ENCODE measurements at places on chromosomes 5 and 9.

DNA sequence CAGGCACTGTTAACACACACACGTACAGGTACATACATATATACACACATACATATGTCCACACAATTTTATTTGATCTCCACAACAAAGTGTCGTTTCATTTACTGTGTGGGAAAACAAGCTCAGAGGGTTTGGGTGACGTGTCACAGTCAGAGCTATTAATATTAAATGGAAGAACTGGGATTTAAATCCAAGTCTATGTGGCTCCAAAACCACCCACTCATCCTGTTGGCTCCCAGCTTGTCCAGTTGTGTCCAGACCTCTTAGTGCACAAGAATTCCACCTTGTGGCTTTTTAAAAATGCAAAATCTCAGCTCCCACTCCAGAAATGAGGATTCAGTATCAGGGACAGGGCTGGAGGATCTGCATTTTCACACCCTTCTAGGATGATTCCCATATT, 52.3 kb upstream of the PTPDC1 start:
- DNase-seq = no peak

- DNase-seq = no peak
Observed at GRCh38 chr5:89707891-89708290, 701.7 kb downstream of the CETN3 start.

- no peak for DNase-seq
Observed at GRCh38 chr5:179403426-179404147, 58.3 kb upstream of the ADAMTS2 start.

DNA sequence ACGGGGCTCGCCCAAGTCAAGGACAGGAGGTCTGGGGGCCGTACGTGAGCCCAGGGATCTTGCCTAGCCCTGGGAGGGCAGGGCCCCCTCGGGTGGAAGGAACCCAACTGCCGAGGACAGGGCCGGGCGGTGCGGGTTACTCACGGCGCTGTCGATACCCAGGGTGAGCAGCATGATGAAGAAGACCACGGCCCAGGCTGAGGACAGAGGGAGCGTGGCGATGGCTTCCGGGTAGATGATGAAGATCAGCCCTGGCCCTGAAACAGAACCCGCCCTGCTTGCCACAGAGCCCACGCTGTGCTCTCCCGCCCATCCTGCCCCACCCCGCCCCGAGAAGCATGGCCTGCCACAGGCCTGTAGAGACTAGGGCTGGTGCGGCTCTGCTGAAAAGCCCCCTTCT, 34.1 kb downstream of the SLC6A3 start:
- no peak for DNase-seq

GRCh38 chr9:12884736-12885395, 110.0 kb downstream of the LURAP1L start:
- no peak for DNase-seq

- DNase-seq = peak; percentile 40
Observed at GRCh38 chr5:133399247-133399891, 213.0 kb downstream of the FSTL4 start.

GRCh38 chr5:53211799-53212198, 102.2 kb upstream of the MOCS2 start:
- DNase-seq = no peak

GRCh38 chr5:133993185-133993936, 11.4 kb downstream of the VDAC1 start:
- no peak for DNase-seq

DNA sequence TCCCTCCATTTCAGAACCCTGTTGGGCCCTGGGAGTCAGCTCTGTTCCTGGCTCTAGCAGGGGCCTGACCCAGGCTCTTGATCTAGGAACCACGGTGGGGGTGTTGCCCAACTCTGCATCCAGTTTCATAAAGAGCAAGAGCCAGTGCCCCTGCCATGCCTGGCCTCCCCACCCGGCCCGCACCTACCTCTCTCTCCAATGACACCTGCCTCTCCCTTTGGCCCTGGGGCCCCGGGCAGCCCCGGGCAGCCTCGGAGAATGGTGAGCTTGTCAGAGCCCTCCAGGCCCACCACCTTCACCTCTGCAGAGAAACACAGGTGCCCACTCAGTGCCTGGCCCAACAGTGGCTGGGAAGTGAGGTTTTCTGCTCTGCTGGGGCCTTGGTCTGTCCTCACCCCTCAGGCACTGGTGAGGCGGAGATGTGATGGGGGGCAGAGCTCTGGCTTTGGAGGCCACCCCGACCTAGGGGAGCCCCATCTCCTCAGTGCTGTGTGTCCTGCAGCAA, 1.5 kb downstream of the FCN1 start:
- DNase-seq = peak; percentile 42

- no peak for DNase-seq
Observed at GRCh38 chr5:114223866-114224265, 138.0 kb upstream of the KCNN2 start.

DNA sequence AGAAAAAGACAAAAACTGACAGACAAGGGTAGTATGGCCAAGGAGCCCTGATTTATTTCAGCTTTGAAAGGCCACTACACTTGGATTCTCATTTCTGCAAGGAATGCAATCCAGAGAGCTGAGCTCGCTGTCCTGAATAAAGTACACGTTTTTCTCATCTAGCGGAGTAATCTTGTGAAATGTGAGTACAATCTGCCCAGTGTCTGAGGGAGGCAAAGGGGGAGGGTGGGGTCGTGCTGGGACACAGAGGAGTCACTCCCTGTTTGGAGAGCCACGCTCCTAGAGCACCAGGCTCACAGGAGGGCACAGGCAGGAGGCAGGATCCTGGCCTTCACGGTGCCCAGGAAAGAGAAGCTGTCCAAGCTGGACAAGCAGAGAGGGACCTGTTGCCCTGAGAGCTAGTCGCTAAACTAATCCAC, 51.0 kb upstream of the IFNK start:
- DNase-seq = peak; percentile 57

- DNase-seq = peak; percentile 78
Observed at GRCh38 chr5:56814361-56814962, 887 bp upstream of the MAP3K1 start.

GRCh38 chr5:133701871-133702270, 89.5 kb upstream of the FSTL4 start:
- peak; percentile 29 for DNase-seq

GRCh38 chr5:156121234-156121633, 205.7 kb upstream of the SGCD start:
- no peak for DNase-seq

DNA sequence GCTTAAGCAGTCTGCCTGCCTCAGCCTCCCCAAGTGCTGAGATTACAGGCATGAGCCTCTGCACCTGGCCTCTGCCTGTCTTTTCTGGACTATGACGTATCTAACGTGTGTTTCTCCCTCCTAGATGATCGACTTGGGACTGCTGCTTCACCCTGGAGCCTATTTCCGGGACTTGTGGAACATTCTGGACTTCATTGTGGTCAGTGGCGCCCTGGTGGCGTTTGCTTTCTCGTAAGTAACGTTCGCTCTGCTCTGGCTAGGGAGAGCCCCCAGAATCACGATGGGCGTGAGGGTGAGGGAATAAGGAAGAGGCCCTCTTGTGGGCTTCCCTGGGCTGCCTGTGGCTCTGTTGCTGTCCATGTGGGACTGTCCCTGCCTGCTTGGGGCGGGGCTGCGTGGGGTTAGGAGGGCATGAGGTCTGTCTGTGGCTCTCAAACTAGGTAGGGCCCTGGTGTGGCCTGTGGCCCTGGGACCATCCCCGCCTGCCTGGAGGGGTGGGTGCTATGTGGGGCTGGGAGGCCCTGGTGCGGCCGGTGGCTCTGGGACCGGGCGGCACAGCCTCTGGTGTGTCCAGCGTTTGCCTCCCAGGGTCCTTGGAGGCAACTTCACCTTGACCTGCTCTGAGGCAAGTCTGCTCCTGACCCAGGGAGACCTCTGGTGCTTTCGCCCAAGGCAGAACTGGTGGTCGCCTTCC, 171.7 kb downstream of the CACNA1B start:
- DNase-seq = peak; percentile 43

GRCh38 chr5:154709368-154710305, 45.5 kb upstream of the LARP1 start:
- no peak for DNase-seq

DNA sequence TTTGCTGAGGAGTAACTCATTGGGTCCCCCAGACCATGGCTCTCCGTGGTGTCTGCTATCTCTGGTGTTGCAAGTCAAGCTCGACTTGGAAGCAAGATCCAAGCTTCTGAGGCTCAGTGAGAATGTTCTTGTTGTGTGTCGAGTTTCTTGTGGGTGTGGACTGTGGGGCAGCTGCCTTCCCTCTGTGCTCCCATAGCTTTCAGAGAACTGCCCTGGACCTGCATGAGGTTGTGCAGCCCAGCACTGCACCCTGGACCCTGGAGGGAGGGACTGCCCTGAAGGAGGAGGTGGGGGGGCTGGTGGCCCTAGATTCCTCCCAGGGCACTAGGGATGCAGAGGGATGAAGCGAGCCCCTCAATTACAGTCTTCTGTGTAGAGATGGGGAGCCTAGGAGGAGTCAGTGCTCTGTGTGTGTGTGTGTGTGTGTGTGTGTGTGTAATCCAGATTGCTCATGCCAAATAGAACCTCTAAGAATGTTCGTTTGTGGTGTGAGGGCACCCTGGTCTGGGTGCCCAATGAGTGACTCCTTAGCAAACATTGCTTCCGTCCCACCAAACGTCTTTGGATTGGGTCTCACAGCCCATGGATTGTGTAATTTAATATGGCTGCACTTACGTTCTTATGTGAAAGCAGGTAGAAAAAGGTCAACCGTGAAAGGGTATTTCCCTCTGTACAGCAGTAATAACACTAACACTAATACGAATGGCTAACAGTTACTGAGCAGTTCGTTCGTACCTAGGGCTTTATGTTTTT, 143.3 kb upstream of the LMX1B start:
- DNase-seq = no peak

DNA sequence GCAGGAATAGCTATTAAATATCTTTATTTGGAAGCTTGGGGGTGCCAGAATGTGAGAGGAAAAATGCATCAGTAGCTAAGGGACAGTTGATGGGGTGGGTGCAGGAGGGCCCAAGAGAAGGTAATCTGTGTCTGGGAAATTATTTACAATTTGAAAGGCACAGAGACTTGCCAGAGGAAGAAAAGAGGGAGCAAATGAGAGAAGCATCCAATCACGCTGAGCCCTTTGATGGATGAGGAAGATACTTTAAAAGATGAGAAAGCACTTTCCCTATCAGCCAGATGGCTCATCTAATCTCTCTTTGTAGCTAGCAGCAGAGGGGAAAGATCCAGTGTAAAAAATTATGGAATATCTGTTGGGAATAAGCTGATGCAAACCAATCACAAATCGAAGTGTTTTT, 57.0 kb upstream of the ABCA1 start:
- no peak for DNase-seq

DNA sequence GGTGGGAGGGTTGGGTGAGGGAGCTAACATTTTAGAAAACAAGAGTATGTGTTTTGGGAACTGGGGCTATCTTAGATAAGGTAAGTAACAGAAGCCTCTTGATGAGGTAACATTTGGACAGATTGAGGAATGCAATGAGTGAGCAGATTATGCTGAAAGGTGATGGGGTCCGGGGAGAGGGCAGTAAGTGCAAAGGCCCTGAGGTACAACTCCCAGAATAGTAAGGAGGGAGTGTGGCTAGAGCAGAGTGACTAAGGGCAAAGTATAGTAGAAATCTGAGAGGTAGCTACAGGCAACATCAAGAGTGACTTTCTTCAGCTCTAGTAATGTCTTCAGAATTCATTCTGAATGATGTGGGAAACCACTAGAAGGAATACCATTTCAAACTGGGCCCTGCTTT, 38.9 kb upstream of the FBXL17 start:
- no peak for DNase-seq

DNA sequence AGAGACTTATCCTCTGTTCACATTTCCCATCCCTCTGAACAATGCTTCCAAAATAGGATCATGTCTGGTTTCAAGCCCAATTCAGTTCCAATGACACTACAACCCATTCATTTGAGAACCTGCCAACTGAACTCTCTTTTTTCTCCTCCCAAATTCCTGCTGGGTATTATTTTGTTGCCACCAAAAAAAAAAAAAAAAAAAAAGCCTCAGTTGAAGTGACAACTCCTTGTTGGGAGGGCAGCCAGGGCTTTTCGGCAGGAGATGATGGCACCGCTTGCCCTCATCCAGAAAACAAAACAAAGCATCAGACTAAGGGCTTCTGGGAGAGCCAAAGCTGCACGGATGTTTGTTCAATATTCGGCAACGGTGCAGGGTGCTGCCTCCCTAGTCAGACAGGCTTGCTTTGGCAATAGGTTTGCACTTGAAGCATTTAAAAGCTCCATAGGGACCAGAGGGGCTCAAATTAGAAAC, 30.6 kb upstream of the TRIM32 start:
- DNase-seq = no peak

- peak; percentile 60 for DNase-seq
Observed at GRCh38 chr5:159833088-159833487, 83.2 kb upstream of the ADRA1B start.

DNA sequence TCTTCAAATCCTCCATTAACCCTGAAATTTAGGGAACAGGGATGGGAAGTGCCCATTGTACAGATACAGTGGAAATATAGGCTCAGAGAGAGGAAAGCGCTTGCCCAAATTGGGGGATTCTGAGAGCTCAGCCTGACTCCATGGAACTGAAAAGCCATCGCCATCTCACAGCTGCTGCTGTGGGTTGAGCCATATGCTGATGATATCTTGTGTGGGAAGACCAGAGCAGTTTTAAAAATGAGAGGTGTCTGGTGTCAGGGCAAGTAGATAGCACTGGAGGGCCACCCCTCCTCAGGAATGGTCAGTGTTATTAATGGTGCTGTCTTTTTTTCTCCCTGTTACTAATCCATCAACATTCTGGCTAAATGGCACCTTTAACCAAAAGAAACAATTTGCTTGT, 50.9 kb upstream of the C5orf58 start:
- peak; percentile 52 for DNase-seq

DNA sequence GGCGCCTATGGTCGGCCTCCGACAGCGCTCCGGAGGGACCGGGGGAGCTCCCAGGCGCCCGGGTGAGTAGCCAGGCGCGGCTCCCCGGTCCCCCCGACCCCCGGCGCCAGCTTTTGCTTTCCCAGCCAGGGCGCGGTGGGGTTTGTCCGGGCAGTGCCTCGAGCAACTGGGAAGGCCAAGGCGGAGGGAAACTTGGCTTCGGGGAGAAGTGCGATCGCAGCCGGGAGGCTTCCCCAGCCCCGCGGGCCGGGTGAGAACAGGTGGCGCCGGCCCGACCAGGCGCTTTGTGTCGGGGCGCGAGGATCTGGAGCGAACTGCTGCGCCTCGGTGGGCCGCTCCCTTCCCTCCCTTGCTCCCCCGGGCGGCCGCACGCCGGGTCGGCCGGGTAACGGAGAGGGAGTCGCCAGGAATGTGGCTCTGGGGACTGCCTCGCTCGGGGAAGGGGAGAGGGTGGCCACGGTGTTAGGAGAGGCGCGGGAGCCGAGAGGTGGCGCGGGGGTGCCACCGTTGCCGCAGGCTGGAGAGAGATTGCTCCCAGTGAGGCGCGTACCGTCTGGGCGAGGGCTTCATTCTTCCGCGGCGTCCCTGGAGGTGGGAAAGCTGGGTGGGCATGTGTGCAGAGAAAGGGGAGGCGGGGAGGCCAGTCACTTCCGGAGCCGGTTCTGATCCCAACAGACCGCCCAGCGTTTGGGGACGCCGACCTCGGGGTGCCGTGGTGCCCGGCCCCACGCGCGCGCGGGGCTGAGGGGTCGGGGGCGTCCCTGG, 561 bp downstream of the DAPK1 start:
- DNase-seq = peak; percentile 88
